ENCODE measurements at places on chromosomes 6 and 20. TPM values are rescaled to one million over a fixed set of nuclear protein-coding genes. Genes with fewer than 3 reads are reported as not detected.

DNA sequence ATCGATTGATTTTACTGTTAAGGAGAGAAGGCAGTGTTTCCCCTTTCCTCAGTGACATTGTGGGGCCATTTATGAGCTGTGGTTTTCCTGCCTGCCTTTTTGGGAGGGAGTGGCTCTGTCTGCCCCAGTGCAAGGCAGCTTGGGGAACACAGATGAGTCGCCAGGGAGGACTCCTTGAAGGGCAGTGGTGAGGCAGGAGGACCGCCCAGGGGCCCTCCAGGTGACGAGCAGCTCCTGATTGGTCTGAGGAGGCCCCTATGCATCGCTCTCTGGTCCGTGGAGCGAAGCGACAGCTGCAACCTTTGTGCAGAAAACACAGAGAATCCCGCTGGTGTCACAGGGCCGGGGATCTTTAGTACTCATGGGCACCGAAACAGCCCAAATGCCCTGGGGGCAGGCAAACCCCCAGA is 100.3 kb downstream of the TMEM242 start:
- DNase-seq = no peak

GRCh38 chr6:80472271-80472670 is 365.8 kb downstream of the BCKDHB start:
- no peak for DNase-seq

GRCh38 chr20:50673466-50674137 is 17.7 kb downstream of the RIPOR3 start:
- DNase-seq = no peak

DNA sequence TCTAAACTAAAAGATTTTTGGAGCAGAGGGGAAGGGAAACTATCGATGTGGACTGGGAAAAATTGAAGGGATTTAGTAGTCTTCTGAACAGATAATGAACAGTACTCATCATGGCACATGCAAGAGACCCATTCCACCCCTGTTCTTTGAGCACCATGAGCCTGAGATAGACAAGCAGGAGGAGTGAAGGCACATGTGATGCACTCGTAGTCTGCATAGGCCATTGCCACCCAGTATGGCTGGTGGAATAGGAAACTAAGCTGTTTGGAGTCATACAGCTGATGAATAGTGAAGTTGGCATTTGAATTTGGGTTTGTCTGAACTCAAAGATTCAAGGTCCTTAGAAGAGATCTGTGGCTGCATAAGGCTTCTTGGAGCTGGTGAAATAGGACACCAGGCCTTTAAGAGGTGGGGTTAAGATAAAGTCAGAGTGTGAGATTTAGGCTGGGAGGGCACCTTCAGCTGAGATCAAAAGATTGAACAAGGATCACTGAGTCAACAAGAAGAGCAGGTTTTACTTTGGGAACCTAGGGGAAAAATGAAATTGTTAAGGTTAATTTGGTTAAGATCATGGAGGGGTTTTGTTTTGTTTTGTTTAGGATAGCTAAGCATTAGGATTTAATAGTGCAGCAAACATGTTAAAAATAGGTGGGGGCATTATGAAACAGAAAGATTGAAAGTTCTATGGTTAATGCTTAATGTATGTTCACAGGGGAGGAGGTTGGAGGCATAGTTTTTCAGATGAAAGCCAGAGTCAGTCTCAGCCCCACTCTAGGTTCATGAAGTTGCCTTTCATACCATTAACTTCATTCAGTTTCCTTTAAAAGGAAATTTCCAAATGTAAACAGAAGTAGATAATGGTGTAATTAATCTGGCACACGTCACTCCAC is 148.8 kb downstream of the ARID1B start:
- no peak for DNase-seq

GRCh38 chr20:6654513-6655252 is 112.8 kb upstream of the BMP2 start:
- DNase-seq = no peak

The OR2H2 gene
- not detected for total RNA-seq
